PC-9 (cell line): ENCODE measurements at places on chromosomes 5 and 9. TPM values are rescaled to one million over a fixed set of nuclear protein-coding genes. Genes with fewer than 3 reads are reported as not detected.

FAM78A gene
- total RNA-seq: 1.3 and 1.6 TPM in 2 replicates

DNA sequence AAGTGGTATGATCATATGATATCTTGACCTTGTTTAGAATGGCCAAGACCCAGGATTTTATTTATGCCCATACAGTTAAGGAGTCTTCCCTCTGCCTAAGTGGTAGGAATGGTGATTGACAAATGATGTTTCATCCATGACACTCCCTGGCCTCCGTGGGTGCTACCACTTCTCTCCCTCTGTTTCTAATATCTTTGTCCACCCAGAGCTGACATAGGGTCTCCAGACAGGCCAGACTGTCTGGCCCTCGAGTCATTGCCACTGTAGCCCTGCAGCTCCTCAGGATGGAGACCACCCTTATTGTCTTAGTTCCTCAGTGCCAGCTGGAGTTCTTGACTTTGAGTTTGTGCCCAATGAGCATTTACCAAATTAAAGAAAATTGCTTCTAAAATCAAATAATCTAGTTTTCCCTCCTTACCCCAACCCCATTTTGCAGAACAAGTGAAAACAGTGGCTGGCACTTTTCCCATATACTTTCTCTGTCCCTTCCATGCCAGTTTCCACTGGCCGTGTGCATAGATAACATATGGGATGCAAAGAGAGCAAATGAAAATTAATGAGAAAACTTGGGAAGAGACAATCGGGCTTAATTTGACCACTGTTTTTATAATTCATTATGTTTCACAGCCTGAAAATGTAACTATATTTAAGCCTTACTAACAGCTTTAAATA lies 235.7 kb downstream of the NSG2 start:
- DNase-seq: no peak
- H3K27me3 ChIP-seq: peaks cover 79% of the 10 kb centered on the region
- no peak overlapping the region for H3K27ac ChIP-seq
- no peak overlapping the region for H3K4me3 ChIP-seq
- H3K36me3 ChIP-seq: no peaks in the 10 kb centered on the region

GRCh38 chr5:142957528-142957927 lies 187.4 kb downstream of the ARHGAP26 start:
- H3K27ac ChIP-seq: no peak overlapping the region
- no peak overlapping the region for H3K4me3 ChIP-seq
- peaks cover 36% of the 10 kb centered on the region for H3K4me1 ChIP-seq
- H3K27me3 ChIP-seq: no peaks in the 10 kb centered on the region
- H3K36me3 ChIP-seq: no peaks in the 10 kb centered on the region

KIAA0825 gene
- total RNA-seq: 0.93 and 1.9 TPM in 2 replicates

- H3K36me3 ChIP-seq: no peaks in the 10 kb centered on the region
- no peak overlapping the region for H3K4me3 ChIP-seq
- no peaks in the 10 kb centered on the region for H3K4me1 ChIP-seq
- H3K27ac ChIP-seq: no peak overlapping the region
- H3K27me3 ChIP-seq: no peaks in the 10 kb centered on the region
These were observed 46.7 kb downstream of the PAX5 start for GRCh38 chr9:36987409-36987808.

GRCh38 chr5:107639990-107640389 lies 30.7 kb downstream of the EFNA5 start:
- no peak for DNase-seq
- no peaks in the 10 kb centered on the region for H3K4me1 ChIP-seq
- H3K27me3 ChIP-seq: no peaks in the 10 kb centered on the region
- no peak overlapping the region for H3K4me3 ChIP-seq

SLC34A3 gene
- 1.4 and 2.5 TPM in 2 replicates for total RNA-seq

GRCh38 chr9:86655147-86655546 lies 292.2 kb downstream of the GAS1 start:
- H3K27me3 ChIP-seq: no peaks in the 10 kb centered on the region
- DNase-seq: no peak
- H3K4me3 ChIP-seq: no peak overlapping the region

DNA sequence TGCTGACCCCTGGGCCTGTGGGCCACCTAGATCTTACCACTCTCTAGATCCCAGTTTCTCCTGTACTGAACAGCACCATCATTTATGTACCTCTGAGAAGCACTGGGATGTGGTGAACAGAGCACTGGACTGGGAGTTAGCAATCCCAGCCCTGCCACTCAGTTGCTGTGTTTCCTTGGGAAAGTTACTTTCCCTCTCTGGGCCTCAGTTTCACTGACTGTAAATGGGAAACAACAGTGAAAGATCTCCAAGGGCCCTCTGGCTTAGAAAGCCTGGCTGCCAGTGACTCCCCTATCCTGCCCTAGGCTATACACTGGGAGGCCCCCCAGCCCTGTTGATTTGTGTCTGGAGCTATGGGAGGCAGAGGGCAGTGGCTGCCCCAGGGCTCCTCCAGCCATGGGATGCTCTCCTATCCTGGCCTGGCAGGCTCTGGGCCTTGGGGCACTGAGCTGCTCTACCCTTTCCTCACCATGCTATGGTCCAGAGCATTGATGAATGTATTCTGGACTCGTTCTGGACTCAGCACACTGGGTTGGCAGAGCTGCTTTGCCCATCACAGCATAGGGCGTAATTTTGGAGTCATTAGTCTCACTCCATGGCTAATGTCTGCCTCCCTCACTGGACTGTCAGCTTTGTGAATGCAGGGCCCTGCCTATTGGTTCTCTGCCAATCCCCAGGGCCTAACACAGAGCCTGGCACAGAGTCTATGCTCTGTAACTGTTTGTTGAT lies 99.3 kb downstream of the RGS3 start:
- no peaks in the 10 kb centered on the region for H3K27me3 ChIP-seq
- no peak overlapping the region for H3K27ac ChIP-seq
- peaks cover 23% of the 10 kb centered on the region for H3K4me1 ChIP-seq

GRCh38 chr5:40386289-40386688 lies 293.4 kb upstream of the PTGER4 start:
- H3K4me1 ChIP-seq: peaks cover 56% of the 10 kb centered on the region
- DNase-seq: no peak
- no peak overlapping the region for H3K4me3 ChIP-seq
- no peaks in the 10 kb centered on the region for H3K36me3 ChIP-seq
- H3K27ac ChIP-seq: peak overlapping the region; percentile 91

GRCh38 chr9:93071464-93071863 lies 13.0 kb downstream of the SUSD3 start:
- no peaks in the 10 kb centered on the region for H3K27me3 ChIP-seq
- no peaks in the 10 kb centered on the region for H3K4me1 ChIP-seq
- no peak overlapping the region for H3K27ac ChIP-seq
- no peaks in the 10 kb centered on the region for H3K36me3 ChIP-seq
- DNase-seq: no peak
- H3K4me3 ChIP-seq: no peak overlapping the region

PCDHGA10 gene
- 0.13 and 0.15 TPM in 2 replicates for total RNA-seq

TJP2 gene
- total RNA-seq: 120 and 143 TPM in 2 replicates

DNA sequence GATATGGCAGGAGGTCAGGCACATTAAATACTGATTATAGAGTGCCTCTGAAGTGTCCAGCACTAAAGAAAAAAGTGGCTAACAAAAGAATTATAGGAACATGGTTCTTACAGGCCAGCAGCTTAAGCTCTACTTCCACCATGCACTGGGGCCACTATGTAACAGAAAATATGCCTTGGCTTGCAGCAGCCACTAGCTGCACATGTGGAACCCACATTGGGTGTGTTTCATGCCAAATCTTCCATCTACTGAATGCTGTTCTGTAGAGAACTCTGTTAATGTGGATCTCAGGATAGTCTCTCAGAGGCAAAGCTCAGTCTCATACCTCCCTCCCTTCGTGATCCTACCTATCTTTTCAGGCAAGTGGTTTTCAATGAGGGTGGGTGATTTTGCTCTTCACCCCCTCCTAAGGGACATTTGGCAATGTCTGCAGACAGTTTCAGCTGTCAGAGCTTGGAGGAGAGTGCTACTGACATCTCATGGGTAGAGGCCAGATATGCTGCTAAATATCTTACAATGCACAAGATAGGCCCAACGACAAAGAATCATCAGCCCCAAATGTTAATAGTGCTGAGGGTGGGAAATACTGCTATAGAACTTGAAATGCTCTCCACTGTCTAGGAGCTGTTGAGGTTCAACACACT lies 218.9 kb downstream of the TARS1 start:
- peaks cover 64% of the 10 kb centered on the region for H3K36me3 ChIP-seq
- no peaks in the 10 kb centered on the region for H3K27me3 ChIP-seq
- H3K27ac ChIP-seq: no peak overlapping the region

- H3K27me3 ChIP-seq: no peaks in the 10 kb centered on the region
- no peak for DNase-seq
- H3K4me1 ChIP-seq: no peaks in the 10 kb centered on the region
- no peak overlapping the region for H3K27ac ChIP-seq
- peaks cover 18% of the 10 kb centered on the region for H3K36me3 ChIP-seq
These were observed 8.6 kb downstream of the GOLGA1 start for GRCh38 chr9:124932333-124932732.

DNA sequence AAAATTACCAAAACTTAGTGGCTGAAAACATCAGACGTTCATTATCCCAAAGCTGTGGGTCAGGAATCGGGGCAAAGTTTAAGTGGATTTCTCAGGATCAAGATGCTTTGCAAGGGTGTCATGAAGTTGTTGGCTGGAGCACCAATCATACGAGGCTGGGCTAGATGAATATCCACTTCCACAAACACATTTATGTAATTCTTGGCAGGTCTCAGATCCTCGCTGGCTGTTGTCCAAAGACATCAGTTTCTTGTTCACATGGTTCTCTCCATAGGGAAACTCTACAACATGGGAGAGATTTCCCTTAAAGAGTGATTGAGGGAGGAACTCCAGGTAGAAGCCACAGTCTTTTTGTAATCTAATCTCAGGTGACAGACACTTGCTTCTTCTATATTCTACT lies 20.2 kb upstream of the CCDC192 start:
- H3K27ac ChIP-seq: no peak overlapping the region
- H3K36me3 ChIP-seq: no peaks in the 10 kb centered on the region
- DNase-seq: no peak
- no peaks in the 10 kb centered on the region for H3K27me3 ChIP-seq
- H3K4me3 ChIP-seq: no peak overlapping the region
- H3K4me1 ChIP-seq: no peaks in the 10 kb centered on the region

MLANA gene
- not detected in 2 replicates for total RNA-seq

SPEF2 gene
- 7.5 and 10.6 TPM in 2 replicates for total RNA-seq

GRCh38 chr5:60583616-60584015 lies 116.3 kb downstream of the DEPDC1B start:
- no peaks in the 10 kb centered on the region for H3K27me3 ChIP-seq
- no peaks in the 10 kb centered on the region for H3K36me3 ChIP-seq
- H3K27ac ChIP-seq: no peak overlapping the region
- no peak overlapping the region for H3K4me3 ChIP-seq

GRCh38 chr5:10583663-10584572 lies 20.0 kb downstream of the ANKRD33B start:
- H3K27ac ChIP-seq: no peak overlapping the region
- peaks cover 24% of the 10 kb centered on the region for H3K4me1 ChIP-seq
- H3K36me3 ChIP-seq: no peaks in the 10 kb centered on the region
- H3K4me3 ChIP-seq: no peak overlapping the region
- no peaks in the 10 kb centered on the region for H3K27me3 ChIP-seq
- no peak for DNase-seq

GRCh38 chr9:113635586-113635985 lies 172.1 kb downstream of the RGS3 start:
- H3K4me3 ChIP-seq: no peak overlapping the region
- no peak for DNase-seq
- H3K27me3 ChIP-seq: no peaks in the 10 kb centered on the region
- H3K27ac ChIP-seq: no peak overlapping the region
- H3K4me1 ChIP-seq: no peaks in the 10 kb centered on the region

GRCh38 chr5:108201721-108202120 lies 180.2 kb downstream of the FBXL17 start:
- no peaks in the 10 kb centered on the region for H3K27me3 ChIP-seq
- H3K36me3 ChIP-seq: no peaks in the 10 kb centered on the region
- H3K4me1 ChIP-seq: no peaks in the 10 kb centered on the region
- H3K4me3 ChIP-seq: no peak overlapping the region
- H3K27ac ChIP-seq: no peak overlapping the region
- DNase-seq: no peak

DNA sequence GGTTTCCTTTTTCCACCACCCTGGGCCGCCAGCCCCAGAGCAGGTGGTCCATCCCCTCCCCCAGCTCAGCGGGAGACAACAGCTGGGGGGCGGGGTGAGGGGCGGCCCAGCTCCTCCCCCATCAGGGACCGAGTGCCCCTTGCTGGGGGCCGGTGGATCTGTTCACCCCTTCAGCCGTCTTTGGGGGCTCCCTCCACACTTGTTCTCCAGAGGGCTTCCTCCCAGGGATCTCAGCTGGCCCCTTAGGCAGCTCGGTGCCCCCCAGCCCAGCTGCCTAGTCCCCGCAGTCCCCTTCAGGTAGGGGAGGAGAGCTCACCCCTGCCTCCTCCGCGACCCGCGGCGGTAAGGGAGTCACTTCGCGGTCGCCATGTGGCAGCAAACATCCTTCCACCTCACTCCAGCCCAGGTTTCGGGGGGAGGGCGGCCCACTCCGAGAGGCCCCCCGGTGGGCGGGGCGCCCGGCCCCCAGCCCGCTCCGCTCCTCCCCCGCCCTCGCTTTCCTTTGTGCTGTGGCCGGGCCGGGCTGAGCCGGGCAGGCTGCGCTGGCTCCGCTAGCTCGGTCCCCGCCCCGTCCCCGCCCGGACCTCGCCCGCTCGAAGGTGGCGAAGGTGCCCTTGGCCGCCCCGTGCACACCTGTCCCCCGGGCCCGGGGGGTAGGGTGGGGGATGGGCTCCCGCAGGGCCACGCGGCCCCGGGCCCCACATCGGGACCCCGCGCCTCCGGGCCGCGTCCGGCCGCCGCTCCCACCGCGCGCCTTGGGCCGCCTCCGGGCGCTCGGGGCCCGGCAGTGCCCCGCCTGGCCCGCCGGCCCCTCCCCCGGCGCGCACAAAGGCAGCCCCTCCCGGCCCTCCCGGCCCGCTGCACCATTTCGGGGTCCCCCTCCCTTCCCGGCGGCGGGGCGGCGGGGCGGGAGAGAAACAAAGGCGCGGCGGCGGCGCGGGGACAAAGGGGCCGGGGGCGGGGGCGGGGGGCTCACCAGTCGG lies 683 bp downstream of the DBN1 start:
- H3K4me3 ChIP-seq: peak overlapping the region; percentile 79
- peaks cover 22% of the 10 kb centered on the region for H3K4me1 ChIP-seq
- no peak overlapping the region for H3K27ac ChIP-seq
- H3K27me3 ChIP-seq: no peaks in the 10 kb centered on the region
